ENCODE measurements at places on chromosomes 12 and 14.
A peak's percentile ranks its signal among the peaks of the same experiment; 100 is the strongest.

DNA sequence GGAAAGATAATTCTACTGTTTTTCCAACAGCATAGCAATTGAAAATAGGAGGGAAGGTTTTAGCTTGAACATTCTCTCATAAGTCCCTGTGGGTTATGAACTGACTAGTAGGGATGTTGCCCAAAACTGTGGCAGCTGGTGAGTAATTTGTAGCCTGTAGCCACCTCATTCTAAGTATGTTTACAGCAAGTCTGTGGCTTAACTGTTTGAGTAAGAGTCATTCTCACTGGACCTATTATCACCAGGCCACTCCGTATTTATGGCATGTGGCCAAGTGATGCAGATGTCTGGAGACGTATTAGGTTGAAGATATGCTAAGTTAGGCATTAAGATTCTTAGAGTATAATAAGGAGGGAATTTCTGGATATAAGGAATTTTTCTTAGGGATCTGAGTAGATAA lies 458.3 kb downstream of the ETNK1 start:
- DNase-seq = no peak

DNA sequence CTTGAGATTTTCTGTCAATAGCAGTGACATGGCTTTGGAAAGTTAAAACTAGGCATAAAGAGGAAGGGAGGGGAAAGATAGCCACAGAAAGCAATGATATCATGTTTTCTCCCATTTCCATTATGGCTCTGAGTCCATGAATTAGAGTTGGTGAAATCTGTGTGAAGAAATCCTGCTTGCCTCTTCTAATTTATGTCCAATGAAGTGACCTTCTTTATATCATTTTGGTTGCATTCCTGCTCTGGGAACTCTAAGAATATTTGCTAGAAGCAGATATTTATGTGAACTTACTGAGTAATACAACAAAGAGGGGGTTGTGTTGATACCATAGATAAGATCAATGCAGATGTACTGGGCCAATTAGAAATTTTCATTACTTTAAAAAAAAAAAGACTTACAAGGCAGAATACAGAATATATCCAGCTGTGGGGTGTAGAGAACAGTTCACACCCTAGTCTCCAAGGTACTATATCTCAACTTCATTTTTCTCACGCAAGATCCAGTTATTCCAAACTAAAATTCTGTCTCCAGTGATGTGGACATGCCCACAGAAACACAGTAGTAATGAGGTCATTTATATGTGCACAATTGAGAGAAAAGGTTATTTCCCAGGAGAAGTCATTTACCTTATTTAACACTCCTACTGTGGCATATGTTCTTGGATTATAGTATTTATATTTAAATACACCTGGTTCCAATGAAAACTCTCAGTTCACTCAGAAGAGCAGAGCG lies 51.5 kb upstream of the KCNJ8 start:
- no peak for DNase-seq

- no peak for DNase-seq
Measured at GRCh38 chr12:126768517-126768916, 1498.5 kb upstream of the TMEM132C start.

DNA sequence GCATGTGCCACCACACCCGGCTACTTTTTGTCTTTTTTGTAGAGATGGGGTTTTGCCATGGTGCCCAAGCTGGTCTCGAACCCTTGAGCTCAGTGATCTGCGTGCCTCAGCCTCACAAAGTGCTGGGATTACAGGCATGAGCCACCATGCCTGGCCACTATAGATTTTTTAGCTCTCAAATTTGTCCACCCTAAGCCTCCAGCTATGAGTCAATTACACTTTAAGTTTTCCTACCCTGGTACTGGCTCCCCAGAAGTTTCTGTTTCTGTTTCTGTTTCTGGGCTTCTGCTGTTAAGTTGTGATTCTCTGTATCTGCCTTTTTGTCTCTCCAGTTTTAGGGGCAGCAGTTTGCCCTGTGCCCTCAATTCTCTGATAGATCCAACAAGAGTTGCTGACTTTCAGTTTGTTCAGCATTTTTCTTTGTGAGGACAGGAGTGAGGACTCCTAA lies 4.4 kb upstream of the TINF2 start:
- no peak for DNase-seq

- DNase-seq = peak; percentile 35
Measured at GRCh38 chr12:49776413-49776812, 35.1 kb downstream of the TMBIM6 start.

- no peak for DNase-seq
Measured at GRCh38 chr14:75101491-75101890, 25.4 kb downstream of the NEK9 start.

DNA sequence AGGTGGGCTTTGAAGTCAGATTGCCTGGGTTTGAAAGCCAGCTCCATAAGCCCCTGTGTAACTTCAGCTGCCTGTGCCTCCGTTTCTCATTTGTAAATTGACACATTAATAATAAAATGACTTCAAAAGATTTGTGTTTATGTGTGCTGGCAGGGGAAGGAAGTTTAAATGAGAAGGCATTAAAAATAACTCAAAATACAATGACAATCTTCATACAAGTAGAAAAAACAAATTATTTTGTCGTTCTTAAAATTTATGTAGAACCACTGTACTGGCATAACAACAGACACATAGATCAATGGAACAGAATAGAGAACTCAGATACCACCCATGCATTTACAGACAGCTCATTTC lies 83.0 kb downstream of the PPM1A start:
- no peak for DNase-seq

- DNase-seq = no peak
Measured at GRCh38 chr14:105589161-105589925, 63.0 kb downstream of the TMEM121 start.

DNA sequence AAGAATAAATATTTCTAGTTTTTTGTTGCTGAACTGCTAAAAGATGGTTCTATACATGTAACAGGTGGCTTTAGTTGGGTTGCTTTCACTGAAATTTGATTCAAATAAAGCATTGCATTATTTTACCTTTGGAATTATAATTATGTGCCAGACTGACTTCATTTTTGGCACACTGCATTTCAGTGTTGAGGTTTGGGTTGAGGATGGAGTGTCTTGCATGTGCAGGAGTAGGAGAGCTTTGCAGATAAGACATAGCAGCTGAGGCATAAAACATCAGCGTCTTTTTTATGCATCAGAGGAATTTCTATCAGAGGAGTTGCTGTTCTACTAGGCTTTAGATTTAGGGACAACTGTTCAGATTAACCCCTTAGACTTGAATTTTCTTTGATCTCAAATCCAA lies 17.2 kb downstream of the SAMD4A start:
- no peak for DNase-seq
